Activated CD4-positive, alpha-beta T cell treated with anti-CD3 and anti-CD28 coated beads for 36 hours (primary cell): ENCODE measurements at places on chromosomes 11 and 22. TPM values are rescaled to one million over a fixed set of nuclear protein-coding genes. Genes with fewer than 3 reads are reported as not detected.

Gene ZP1
- not detected for total RNA-seq

DNA sequence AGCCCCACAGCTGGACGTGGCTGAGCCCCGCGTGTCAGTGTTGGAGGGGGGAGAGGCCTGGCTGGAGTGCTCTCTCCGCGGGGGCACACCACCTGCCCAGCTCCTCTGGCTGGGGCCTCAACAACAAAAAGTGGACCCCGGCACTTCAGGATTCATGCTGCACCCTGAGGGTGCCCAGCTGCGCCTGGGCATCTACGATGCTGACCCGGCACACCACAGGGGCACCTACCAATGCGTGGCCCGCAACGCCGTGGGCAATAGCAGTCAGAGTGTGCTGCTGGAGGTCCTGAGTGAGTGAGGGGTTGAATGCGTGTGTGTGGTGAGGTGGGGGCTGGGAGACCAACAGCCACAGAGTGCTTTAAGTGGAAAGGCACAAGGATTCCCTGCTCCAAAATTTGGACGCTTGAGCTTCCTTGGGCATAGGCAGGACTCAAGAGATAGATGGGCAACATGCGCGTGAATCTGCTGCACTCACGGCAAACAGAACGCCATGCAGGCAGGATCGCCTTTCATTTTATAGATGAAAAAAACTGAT, 7.6 kb downstream of the VSIG10L2 start:
- DNase-seq: no peak

Gene TYMP
- total RNA-seq: 44.3 TPM

DNA sequence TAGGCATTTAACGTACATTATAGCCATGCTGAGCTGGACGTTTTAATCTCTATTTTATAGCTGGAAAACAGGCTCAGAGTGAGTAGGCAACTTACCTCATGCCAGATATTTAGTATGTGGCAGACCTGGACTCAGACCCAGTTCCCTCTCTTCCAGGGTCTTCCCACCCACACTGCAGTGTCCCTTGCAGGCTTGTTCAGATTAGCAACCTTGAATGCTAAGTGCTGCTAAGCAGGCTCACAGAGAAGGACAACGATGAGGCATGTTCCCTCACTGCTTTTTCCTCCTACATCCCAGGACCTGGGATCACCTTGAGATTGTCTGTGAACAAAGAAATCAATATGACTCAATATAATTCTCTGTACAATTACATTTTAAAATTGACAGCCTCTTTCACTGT, 65.6 kb downstream of the NCAM1 start:
- DNase-seq: no peak

Gene CHID1
- total RNA-seq: 75.3 TPM

GRCh38 chr22:29617922-29618629, 14.6 kb downstream of the NF2 start:
- DNase-seq: no peak

Gene ZDHHC8
- total RNA-seq: 47.7 TPM

DNA sequence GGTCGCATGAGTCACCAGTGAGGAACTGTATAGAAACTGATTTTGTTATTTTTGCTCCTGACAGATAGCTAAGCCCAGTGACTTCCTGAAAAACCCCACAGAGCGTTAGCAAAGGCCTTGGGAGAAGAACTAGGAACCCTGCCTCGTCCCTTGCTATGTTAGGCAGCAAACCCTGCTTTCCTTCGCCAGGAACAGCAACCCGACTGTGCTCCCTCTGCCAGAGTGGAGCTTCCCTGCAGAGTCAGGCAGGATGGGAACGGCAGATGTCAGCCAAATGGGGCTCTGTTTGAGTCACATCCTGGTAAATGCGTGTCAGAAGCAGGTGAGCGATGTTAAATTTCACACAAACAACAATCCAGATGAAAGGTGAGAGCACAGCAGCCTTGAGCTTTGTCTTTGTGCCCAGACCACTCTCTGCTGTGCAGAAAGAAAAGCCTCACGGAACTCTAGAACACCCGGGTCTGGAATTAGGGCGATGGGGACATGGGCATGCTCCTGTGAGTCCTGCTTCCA, 186.6 kb downstream of the ADAMTS15 start:
- peak; percentile 47 for DNase-seq

DNA sequence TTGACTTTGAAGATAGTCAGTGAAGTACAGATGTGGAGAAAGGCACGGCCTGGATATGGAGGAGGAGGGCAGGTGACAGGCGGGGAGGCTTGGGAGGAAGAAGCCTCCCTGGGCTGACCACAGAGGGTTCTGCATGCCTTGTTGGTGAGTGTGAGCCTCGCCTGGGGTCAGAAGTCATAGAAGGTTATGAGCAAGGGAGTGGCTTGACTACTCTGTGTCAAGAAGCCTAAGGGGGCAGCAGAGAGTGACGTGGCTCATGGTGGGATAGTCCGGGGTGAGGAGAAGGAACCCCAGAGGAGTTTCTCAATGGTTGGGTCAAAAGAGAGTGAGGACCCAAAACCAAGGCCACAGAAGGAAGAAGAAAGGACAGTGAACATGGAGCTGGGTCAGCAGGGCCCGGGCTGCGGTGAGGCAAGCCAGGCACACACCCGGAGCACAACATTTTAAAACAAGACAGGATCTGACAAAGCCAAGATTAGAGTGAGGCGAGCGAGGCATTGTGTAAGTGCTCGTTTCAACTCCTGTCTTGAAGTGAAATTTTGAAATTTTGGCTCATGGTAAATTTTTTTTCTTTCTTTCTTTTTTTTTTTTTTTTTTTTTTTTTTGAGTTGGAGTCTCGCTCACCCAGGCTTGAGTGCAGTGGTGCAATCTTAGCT, 31.9 kb downstream of the PDGFB start:
- DNase-seq: no peak

Gene RANGAP1
- 157 TPM for total RNA-seq

- no peak for DNase-seq
These were observed 74.8 kb downstream of the SIK2 start for GRCh38 chr11:111676878-111677585.

DNA sequence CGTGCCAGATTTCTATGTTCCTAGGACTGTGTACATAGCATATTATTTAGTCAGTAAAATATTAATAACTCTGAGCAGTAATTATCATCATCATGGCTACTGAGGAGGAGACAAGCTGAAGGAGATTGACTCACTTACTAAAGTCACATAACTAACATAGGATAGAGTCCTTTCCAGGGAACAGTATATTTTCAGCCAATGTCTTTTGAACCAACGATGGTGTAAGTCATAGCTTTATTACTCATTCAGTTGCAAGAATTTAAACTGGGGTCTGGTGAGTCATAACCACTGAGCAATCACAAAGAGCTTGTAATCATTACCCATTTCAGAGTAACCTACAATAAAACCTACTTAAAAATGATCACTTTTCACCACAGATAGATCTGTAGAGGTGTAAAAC, 1564.8 kb upstream of the TENM4 start:
- no peak for DNase-seq

DNA sequence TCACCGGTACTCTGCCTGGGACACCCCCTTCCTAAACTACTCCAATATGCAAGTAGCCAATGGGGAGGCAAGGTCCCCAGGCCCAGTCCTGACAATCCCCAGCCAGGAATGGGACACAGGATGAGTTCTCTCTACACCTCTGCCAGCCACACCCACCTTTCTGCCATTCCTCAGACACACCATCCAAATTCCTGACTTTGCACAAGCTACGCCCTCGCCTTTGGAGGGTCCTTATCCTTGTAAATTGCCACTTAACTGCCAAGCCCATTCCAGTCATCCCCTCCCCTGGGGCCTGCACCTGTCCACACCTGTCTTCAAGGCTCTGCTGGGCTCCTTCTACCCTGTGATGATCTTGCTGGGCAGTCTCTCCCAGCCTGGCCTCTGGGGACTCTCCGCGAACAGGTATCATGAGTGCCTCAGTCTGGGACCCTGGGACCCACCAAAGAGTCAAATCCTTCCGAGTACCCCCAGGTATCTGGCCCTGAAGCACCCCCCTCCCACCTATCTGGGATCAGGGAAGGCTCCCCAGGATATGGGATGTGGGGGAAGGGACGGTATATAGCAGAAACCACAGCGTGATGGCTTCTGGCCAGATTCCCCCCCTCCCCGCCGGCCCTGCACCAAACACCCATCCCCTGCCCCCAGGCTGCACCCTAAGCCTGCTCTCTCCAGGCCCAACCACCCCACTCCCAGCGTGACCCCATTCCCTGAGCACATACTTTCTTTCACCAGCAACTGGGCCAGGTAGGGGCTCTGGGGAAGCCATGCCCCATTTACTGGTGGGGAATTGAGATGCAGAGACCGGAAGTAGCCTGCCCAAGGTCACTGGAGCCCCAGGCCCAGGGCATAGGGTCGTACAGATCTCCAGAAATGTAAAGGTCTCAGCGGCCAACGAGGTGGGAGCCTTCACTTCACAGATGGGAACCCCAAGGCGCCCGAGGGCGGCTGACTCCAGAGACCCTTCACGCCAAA, 806 bp downstream of the ARAP1 start:
- no peak for DNase-seq

DNA sequence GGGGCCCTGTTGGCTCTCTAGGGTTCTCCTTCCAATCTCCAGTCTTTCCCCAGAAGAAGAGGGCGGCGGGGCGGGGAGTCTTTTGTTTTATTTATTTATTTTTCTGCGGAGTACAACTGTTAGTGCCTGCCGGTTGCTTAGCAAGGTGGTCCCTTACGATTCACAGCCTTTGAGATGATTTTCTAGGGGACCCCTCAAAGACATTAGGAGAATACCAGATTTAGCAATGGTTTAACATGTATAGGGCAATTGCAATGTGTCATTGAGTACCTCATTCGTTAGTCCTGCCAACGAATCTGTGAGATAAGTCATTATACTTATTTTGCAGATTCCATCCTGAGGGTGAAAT, 307 bp upstream of the MRPL16 start:
- no peak for DNase-seq

GRCh38 chr11:84837402-84838069, 789.6 kb downstream of the DLG2 start:
- DNase-seq: no peak

Gene BACE1
- total RNA-seq: 1.0 TPM

DNA sequence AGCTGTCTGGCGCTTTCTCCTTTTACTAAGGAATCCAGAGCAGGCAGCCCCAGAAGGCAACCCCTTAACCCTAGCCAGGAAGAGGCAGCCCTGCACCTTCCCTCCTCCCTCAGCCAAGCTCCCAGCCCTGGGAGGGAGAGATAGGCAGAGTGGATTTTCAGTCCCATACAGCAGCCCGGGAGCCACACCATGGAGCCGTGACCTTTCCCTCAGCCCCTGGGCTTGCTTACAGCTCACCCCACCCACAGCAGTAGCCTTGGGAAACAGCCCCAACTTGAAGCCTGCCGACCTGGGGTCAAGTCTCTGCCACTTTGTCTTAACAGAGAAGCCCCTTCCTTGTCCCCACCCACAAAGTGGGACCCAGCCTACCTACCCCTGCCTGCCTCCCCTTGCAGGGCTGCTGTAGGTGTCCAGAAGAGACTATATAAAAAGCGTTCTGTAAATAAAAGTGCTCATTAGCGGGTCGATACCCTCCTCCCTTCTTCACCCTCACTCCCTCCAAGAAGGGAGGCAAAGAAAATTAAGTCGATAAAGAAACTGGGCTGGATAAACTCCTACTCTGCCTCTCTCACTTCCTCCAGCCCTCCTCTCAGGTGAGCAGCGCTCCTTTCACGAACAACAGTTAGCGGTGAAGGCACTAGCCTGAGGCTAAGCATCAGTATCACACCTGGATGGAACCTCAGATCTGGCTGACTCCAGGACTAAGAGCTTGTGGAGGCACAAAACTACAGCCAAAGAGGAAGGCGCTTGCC, 4.2 kb downstream of the TST start:
- no peak for DNase-seq

DNA sequence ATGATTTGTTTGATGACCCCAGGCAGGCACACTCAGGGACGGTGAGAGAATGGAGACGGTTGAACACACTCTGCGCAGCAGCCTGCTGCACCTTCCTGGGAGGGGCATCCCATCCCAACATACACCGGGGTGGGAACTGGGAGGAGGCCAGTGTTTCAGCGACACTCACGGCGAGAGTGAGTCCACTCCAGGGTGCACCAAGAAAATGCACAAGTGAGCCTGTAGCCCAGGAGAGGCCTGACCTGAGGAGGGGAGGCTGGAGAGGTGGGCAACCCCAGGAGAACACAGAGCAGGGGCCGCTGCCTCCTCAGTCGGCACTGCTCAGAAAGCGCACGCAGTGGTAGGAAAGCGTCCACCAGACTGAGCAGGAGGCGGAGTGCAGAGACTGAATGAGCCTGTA, 54.5 kb downstream of the IGF2 start:
- no peak for DNase-seq

Gene NXPE1
- not detected for total RNA-seq

DNA sequence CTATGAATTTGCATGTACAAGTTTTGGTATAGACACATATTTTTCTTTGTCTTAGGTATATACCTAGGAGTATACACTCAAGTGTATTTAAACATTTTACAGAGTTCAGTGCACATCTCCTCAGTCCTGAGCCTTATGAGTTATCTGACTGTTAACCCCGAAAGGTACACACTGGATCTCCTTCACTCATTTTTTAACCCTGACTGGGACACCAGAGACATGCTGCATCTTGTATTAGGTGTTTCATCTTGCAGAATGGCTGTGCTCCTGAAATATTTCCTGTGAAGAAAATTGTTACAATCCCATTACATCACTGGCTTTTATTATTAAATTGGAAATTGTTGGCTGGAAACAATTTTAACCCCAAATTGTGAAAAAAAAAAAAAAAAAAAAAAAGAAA, 15.3 kb downstream of the PARVA start:
- DNase-seq: no peak

GRCh38 chr11:27409742-27410141, 46.7 kb upstream of the CCDC34 start:
- no peak for DNase-seq

DNA sequence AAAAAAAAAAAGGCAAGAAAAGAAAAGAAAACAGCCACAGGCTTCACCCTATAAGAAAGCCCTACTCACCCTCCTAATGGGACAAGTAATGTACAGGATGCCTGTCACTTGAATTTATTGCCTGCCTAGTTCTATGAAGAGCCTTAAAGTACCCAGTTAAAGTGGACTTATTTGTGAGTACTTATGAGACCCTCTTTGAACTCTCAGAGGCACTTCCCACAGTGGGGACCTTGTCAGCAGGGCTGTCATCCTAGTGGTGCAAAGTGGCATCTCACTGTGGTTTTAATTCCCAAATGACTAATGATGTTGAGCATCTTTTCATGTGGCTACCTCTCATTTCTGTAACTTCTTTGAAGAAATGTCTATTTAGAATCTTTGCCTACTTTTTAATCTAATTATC, 41.8 kb upstream of the BARX2 start:
- DNase-seq: peak; percentile 26

DNA sequence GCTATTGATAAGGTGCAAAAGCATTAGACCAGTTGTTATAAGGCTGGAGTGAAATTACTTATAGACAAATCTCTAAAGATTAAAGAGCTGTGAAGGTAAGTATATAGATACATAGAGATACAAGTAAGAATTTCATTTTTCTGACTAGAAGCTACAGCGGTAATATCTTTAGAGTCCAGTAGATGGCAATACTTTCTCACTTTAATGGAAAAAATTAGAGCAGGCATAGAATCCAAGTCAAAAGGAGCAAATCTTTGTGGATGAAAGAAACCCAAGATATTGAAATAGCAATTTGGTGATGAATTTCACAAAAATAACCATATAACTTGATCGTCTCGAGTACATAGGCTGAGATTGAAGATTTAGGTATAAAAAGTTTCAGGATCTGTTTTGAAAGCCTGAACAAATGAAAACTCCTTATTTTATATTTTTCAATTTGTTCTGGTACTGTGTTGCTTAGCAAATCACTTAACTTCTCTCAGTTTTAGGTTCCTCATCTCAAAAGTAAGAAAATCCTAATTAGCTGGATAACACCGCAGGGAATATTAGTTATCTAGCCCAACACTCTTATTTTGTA, 81.9 kb downstream of the UVRAG start:
- no peak for DNase-seq

Gene PKDREJ
- total RNA-seq: not detected

- DNase-seq: no peak
These were observed 96.9 kb downstream of the FAM76B start for GRCh38 chr11:95692526-95693260.
